Amniotic epithelial cell (primary cell): ENCODE measurements at places on chromosomes 1 and 21.

- no peak for DNase-seq
Measured at GRCh38 chr1:167629681-167630567, at the start of gene RCSD1. Gene RCSD1 (plus strand): TSS chr1:167630232. CDS start chr1:167630424, 192 bp downstream.

DNA sequence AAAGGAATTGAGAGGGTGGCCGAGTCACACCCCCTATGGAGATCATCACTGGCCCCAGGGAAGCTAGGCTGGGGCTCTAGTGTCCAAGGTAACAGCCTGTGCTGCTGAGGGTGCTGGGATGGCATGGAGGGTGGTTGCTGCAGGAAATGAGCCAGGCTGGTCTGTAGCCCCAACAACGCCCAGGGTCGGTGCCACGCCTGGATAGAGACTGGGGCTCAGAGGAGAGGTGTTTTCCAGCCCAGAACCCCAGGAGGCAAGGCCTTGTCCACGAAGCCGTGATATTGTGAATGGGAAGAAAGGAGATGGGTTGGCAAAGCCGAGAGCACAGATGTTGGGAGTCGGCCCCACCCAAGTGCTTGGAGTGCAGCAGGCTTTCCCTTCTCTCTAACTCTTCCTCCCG is 68.9 kb upstream of the ACTRT2 start:
- DNase-seq: no peak

DNA sequence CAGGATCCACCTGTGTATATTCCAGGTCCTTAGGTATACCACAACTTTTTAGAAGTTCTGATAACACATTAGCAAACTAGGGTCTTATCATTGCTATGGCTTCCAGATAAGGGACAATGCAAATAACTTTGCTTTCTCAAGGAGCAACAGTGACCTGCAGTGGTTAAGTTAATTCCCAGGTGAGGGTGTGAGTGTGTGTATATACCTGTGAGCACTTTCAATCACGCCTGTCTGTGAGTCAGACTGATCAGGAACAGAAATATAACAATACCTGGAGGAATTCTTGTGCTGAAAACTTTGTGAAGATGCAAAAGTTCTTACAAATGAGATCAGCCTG is 317.0 kb downstream of the PAPPA2 start:
- DNase-seq: no peak

- DNase-seq: no peak
Measured at GRCh38 chr1:234975941-234976860, 152.4 kb downstream of the TOMM20 start.

- peak; percentile 99 for DNase-seq
Measured at GRCh38 chr1:26692793-26693490, 2.9 kb upstream of the ARID1A start.

DNA sequence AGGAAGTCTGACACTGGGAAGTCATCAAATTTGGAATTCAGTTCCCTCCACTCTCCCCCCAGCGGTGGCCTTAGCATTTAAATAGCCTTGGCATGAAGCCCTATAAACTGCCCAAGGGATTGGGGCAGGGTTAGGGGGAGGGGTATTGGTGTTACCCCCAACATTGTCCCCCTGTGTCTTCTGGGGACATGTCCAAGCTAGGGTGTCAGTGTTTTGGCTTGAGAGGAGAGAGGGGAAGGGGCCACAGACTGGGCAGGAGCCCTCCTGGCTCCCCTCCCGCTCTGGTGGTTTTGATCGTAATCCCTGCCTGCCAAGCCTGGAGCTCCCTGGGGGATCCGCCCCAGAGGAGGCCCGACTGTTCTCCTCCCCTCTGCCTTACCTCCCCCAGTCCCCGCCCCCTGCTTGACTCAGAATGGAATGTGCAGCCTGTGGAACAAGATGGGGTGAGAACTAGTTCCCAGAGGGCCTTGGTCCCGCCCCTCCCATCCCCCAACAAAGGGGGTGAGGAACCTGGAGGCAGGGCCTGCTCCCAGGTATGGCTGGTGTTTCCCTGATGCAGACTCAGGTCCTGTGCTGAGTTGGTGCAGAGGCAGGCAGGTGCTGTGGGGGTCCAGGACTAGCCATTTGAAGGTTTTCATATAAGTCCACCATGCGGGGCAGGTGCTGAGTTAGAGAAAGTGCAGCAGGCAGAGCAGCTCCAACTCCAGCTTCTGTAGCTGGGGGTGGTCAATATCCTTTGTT is 7.4 kb downstream of the SOX13 start:
- DNase-seq: peak; percentile 94

- DNase-seq: peak; percentile 80
Measured at GRCh38 chr1:222546548-222547259, 1.2 kb downstream of the HHIPL2 start.

DNA sequence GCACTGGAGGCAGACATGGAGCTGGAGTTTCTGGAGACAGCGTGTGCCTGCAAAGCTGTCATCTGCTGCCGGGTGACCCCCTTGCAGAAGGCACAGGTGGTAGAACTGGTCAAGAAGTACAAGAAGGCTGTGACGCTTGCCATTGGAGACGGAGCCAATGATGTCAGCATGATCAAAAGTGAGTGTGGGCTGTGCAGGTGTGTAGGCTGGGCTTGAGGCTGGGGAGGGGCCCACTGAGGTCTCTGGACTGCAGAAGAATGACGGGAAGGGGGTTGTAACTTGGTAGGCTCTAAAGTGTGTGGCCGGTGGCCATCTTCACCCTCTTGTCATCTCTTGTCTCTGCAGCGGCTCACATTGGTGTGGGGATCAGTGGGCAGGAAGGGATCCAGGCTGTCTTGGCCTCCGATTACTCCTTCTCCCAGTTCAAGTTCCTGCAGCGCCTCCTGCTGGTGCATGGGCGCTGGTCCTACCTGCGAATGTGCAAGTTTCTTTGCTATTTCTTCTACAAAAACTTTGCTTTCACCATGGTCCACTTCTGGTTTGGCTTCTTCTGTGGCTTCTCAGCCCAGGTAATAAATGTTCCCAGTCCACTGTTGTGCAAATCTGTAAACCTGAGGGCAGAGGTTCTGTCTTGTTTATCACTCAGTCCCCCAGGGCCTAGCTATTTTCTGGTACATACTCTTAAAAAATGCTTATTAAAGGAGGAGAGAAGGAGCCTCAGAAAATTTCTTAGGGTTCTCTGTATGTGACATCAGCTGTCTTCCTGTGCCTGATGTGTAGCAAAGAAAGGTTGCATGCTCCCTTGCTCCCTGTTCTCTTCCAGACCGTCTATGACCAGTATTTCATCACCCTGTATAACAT is 19.9 kb downstream of the ATP8B2 start:
- DNase-seq: peak; percentile 48
